ENCODE measurements at places on chromosomes 16 and 17. TPM values are rescaled to one million over a fixed set of nuclear protein-coding genes. Genes with fewer than 3 reads are reported as not detected.

ALDOA gene
- 544 TPM for total RNA-seq

CES4A gene
- 8.8 TPM for total RNA-seq

AIPL1 gene
- total RNA-seq: not detected

SLFN14 gene
- total RNA-seq: 0.47 TPM

DNA sequence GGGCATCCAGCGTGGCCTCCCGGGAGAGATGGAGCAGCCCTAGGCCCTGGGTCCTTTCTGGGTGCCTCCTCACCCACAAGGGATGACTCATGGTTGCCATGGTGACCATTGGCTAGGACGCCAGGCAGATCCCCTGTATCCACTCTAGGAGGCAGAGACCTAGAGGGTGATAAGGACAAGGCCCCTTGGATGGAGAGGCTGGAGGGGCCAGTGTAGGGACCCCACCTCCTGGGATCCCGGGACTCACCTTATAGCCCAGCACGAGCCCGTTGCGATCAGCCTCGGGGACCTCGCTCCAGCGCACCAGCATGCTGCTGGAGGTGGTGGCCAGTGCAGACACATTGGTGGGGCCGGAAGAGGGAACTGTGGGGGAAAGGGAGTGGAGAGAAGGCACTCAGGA lies 82.2 kb upstream of the CDC42EP4 start:
- no peak overlapping the region for H3K27ac ChIP-seq
- no peaks in the 10 kb centered on the region for H3K27me3 ChIP-seq
- H3K36me3 ChIP-seq: no peaks in the 10 kb centered on the region
- DNase-seq: no peak
- H3K4me3 ChIP-seq: no peak overlapping the region
- H3K4me1 ChIP-seq: no peaks in the 10 kb centered on the region

DNA sequence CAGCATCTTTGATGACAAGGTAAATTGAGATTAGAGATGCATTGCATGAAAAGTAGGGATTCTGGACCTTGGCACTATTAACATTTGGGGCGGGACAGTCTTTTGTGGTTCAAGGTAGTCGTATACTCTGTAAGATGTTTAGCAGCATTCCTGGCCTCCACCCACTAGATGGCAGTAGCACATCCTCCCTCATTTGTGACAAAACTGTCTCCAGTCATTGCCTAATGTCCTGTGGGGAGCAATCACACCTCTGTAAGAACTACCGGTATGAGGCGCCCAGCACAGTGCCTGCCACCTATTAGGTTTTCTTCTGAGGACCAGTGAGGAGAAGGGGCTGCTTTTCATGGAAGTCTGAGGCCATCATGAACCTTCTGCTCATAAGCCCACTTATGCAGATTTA lies 180.8 kb downstream of the RBFOX1 start:
- H3K36me3 ChIP-seq: no peaks in the 10 kb centered on the region
- H3K4me3 ChIP-seq: no peak overlapping the region
- H3K27ac ChIP-seq: no peak overlapping the region
- no peaks in the 10 kb centered on the region for H3K4me1 ChIP-seq
- no peak for DNase-seq

- peaks cover 58% of the 10 kb centered on the region for H3K4me1 ChIP-seq
- peaks cover 9% of the 10 kb centered on the region for H3K36me3 ChIP-seq
- no peak for DNase-seq
- no peak overlapping the region for H3K27ac ChIP-seq
- no peak overlapping the region for H3K4me3 ChIP-seq
Observed at GRCh38 chr16:89371968-89372634, 118.3 kb downstream of the ANKRD11 start.

DNA sequence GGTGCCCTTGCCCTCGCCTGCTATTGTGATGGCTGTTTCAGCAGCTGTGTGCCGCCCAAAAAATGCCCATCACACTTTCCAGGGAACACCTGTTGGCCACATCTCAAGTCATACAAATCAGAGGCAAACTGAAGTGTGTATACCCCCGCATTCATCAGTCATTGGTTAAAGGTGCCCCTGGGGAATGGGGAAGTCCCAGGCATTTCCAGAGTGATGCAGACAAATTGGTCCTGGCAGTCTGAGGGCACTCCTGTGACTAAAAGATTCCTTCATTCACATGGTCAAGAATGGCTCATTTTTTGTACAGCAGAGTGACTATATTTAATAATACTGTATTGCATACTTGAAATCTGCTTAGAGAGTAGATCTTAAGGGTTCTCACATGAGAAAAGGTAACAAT lies 102.9 kb upstream of the TMEM97 start:
- H3K36me3 ChIP-seq: no peaks in the 10 kb centered on the region
- H3K27ac ChIP-seq: no peak overlapping the region
- H3K27me3 ChIP-seq: no peaks in the 10 kb centered on the region
- H3K4me3 ChIP-seq: no peak overlapping the region
- no peaks in the 10 kb centered on the region for H3K4me1 ChIP-seq

DNA sequence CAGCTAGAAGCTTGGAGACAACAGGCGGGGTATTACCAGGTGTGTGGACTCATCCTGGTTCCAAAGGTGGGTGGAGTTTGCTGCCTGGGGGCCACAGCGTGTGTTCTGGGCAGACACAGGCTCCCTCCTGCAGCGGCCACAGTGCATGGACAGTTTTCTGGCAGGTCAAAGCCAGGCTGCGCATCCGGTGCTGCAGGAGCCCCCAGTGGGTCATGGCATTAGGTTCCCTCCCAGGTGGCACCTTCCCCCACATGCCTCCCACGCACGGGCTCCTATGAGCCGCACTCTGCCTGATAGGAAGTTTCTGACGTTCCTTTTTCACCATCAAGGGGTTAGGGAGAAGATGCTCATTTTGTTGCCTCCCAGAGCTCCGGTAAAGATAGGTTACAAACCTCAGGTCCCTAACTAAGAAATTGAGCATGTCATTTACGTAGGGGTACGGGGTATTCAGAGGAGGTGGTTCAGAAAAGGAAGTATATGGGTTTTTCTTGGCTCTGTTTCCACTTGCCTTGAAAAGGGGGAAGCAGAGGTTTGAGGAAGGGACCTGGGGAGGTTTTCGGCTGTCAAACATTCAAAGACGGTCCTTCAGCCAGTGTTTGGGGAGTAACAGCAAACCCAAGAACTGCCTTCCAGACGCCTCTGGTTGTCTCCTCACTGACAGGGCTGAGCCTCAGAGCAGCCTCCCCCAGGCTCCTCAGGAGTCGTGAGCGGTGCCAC lies 32.7 kb upstream of the NAT9 start:
- H3K27ac ChIP-seq: no peak overlapping the region
- no peak for DNase-seq
